GM23248 (cell line): ENCODE measurements at places on chromosomes 2 and 18. TPM values are rescaled to one million over a fixed set of nuclear protein-coding genes. Genes with fewer than 3 reads are reported as not detected.

DNA sequence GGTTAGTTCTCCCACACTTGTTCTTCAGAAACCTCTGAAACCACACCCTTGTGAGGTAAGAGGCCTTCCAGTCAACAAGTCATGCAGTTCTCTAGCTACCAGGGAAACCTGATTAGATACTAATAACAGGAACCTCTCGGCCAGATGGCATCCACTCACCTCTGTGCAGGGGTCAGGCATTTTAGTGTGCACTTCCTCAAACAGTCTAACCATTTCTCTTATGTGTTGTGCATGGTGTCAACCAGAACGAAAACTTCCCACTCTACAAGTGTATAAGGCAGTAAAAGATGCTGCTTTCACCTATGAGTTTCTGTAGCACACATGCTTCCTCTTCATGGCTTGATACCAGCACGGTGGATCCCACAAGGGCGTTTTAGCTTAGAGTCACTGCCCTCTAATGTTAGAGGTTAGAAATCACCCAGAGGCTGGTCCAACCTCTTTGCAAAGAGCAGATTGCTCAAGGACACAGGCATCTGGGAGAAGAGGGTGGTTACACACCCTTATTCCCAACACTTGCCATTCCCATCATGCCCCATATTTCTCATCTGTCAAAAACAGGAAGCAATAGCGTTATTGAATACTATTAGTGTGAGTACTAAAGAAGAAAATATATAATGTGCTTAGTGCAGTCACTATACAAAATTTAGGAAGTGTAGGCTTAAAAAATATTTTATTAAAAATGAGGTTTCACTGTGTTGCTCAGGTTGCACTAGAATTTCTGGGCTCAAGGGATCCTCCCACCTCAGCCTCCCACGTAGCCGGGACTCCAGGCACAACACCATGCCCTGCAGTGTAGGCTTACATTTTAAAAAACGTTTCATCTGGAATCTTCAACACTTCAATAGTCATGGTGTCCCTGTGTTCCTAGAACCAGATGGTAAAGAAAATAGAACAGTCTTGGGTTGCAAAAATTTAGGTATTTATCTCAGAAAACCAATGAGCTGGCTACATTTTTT is 34.5 kb upstream of the RAB31 start:
- peak; percentile 85 for DNase-seq

DNA sequence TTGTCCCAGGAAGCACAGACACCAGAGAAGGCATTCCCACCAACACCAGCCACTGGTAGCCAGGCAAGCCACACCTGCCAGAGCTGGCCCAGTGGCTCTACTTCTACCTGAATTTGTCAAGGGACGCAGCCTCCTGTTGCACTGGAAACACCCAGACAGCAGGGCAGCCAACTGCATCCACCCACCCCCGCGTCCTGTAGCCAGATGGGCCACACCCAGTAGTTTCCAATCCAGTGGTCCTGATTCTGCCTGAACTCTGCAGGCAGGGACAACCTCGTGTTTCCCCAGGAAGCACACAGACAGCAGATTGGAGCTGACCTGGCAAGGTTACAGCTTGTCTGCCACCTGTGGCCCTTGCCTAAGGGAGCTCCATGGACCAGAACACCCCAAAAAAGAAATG is 18.2 kb downstream of the PFN4 start:
- no peak for DNase-seq

DNA sequence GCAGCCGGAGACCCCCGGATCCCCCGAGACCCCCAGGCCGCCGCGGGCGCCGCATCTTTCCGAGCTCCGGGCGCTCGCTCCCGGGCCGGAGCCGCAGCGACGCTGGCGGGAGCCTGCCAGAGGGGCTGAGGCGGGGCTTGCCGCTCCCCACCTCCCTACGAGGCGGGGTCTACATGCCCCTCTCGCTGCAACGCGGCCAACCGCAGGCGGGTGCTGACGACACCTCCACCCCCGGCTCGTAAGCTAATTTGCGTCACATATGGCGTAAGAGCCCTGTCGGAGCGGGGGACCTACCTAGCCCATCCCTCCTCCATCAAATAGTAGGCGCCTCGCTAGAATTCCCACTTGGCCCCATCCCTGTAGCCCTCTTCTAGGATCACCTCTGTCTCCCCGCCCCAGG is at the start of gene PTPRN:
Gene PTPRN (minus strand): TSS at position 124 of the 400 bp plus-strand sequence. CDS start 69 bp downstream, at position 55.
- peak; percentile 58 for DNase-seq

DNA sequence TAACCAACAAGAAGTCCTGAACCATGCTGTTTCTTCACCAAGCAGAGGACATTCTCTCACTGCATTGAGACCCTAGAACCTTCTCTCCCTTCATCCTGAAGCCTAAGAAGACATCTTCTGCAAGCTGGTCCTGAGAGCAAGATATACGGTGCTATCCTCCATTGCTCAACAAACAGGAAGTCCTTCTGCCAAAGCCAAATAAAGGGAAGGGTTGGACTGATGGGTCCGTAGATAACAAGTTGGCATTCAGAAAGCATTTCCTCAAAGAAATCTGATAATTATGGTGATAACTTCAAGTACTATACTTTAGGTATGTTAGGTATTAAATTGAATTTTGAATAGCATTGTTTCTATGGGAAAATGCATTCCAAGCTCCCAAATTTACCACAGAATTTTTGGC is 23.3 kb downstream of the GRB14 start:
- DNase-seq, result no peak

GRCh38 chr2:57881998-57882888 is 164.4 kb upstream of the VRK2 start:
- DNase-seq, result peak; percentile 71

GRCh38 chr2:27798948-27799645 is 27.6 kb downstream of the MRPL33 start:
- DNase-seq, result peak; percentile 100

DNA sequence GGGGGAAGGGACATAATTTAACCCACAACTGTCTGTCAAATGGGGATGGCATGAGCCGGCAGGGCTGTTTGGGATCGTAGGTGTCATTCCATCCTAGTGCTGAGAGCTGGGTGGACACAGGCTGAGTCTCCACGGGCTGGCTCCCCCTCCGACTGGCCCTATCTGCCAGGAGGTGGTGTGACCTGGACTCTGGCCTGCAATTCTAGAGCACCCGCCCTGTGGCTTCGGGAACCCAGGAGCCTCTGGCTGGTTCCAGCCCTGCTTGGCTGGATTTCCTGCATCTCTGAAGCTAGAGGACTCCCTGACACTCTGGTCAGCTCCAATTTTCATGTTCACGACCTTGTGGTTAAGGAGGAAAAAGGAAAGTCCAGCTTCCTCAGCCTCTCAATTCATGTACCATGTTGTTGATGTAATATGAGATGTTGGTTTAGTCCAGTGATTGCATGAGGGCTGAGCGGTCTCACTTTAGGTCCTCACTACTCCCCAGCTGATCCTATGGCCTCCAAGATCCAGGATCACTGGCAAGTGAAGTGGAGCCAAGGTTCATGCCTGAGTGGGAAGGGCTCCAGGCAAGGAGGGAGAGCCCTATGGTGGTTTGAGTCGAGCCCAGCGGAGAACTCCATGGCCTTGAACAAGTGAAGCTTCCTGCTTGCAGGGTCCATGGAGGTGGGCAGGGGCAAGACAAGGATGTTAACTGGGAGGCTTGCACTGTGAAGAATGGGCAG is 169.1 kb downstream of the NDUFA10 start:
- no peak for DNase-seq

DNA sequence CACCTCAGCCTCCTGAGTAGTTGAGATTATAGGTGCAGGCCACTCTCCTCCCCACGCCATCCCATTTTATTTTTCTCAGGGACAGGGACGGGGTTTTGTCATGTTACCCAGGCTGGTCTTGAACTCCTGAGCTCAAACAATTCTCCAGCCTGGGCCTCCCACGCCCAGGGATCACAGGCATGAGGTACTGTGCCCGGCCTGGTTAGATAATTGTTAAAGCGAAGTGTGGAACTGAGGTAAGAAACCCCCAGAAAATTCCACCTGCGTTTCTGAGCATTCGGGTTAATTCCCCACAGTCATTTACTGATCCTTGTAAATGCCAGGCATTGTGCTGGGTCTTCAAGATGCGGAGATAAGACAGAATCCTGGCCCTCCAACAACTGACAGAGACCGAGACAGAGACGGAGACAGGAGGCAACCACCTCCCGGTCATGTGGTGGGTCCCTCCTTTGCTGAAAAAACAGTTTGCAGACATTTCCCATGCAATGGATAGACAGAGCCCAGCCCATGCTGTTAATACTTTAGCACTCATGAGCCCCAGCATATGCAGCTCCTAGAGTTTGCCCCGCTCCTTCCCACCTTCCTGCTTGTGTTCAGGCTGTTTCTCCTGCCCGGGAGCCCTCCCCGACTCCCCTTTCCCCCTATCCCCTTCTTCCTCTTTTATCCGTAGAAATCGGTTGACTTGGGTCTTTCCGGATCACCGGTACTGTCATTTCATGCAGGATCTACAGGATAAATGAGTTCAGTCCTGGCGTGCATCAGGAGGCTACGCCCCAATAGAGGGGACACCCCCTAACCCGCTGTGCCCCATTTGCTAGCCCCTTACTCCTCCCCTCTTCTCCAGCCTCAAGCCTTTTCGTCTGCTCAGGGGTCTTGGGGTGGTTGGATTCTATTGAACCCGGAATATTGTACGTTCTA is 1.6 kb upstream of the RHOB start:
- DNase-seq, result no peak

- DNase-seq, result peak; percentile 63
Observed at GRCh38 chr18:70172225-70172624, 33.3 kb downstream of the RTTN start.

DNA sequence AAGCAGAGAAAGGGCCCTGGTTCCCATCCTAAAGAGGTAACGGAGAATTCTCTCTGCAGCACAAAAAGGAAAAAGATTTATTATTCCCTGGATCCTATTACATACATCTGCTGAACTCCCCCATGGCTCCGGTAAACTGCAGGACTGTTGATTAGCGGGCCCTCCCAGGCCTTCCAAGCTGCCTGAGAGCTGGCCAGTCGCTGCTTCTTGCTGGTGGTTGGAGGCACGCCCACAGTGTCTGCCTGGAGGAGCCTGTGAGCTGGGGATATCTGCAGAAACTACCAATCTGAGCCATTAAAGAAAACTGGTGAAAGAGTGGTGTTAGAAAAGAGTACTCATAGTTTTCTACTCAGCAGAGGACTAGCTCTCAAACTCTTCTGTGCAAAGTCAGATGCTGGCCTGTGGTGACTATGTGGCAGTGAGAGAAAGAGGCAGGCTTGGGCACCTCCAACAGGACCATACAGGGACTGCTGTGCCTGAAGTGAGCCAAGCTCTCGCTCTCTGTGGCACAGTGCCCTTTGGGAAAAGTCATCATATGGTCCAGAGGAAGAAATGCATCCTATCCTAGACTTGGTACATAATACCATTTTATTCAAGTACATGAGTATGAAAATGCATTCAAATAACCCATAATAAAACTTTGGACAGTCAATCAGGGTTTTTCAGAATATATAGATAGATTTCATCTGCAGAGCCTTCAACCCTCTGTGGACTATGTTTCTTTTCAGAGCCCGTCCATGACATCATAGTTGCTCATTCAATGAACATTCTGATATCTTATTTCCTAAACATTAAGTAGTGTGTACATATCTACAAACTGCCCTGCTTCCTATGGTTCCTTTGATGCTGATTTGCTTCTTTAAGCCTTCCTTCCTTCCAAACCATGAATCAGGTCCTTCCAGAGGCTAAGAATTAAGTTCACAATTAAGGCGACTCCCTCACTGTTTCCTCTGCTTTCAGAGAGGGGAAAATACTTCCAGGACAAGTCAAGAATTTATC is 242.0 kb upstream of the LYPD1 start:
- DNase-seq, result peak; percentile 13

GRCh38 chr2:152693033-152693432 is 24.2 kb downstream of the PRPF40A start:
- DNase-seq, result no peak

DNA sequence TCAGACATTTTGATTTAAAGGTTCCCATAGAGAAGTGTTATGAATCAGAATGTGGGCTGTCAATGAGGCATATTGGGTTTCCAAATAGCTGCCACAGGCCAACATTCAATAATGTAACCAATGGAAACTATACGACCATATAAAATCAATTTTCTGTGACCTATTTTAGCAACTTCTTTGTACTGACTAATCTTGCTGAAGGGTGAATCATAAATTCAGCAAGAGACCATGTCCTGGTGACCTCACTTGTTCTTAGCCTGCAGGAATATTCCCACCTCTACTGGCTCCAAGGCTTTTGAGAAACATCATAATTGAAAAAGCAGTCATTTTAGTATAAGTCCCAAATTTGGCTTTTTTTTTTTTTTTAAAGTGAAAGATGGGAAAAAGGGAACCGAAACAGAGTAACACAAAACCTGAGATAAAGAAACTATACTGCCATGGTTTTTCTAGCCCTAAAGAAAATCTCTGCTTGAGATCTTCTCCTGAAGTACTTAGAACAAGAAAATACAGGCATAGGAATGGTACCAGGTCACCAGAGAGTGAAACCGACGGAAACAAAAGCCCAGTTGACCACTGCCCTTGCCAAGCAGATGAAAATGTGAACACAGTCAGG is 32.1 kb downstream of the PLEKHM3 start:
- DNase-seq, result peak; percentile 89

DNA sequence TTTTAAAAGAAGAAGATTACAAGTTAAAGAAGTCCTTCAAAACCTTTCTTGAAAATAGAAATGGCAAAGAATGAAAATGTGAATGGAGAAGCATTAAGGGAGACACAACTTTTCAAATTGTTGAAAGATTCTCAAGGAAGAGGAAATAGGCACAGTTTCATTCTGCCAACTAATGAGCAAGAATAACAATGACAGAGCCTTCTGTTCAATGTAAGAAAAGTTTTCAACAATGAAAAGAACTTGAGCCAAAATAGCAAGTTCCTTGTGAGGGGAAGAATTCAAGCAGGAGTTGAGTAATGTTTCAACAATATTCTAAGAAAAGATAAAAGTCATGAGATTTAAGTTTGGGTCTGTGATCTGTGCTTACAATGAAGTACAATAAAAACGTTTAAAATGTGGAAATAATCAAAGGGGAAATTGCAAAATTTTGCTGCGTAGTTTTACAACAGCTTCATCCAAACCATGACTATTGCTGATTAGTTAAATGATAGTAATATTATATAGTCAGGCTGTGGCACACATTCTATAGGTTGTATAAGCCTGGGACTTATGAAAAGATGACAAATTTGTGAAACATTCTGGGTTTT is 122.6 kb downstream of the METTL4 start:
- DNase-seq, result peak; percentile 40

DNA sequence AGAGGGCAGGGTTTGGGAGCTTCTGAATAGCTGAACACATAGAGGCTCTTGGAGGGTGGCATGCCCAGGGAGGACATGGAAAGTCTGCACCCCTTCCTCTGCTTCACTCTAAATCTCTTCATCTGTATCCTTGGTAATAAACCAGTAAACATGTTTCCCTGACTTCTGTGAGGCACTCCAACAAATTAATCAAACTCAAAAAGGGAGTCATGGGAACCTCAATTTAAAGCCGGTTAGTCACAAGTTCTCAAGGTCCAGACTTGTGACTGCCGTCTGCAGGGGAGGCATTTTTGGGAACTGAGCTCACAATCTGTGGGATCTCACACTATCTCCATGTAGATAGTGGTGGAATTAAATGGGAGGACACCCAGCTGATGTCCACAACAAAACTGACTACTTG is 33.1 kb upstream of the STON1 start:
- peak; percentile 89 for DNase-seq

DUSP19 gene
- 2.3 and 5.3 TPM in 2 replicates for total RNA-seq

UGT1A10 gene
- not detected in 2 replicates for total RNA-seq

TCF23 gene
- total RNA-seq, result not detected in 2 replicates

IL1RL1 gene
- not detected in 2 replicates for total RNA-seq
